SJCRH30 (cell line): ENCODE measurements at places on chromosomes 13 and 19.
A peak's percentile ranks its signal among the peaks of the same experiment; 100 is the strongest.

DNA sequence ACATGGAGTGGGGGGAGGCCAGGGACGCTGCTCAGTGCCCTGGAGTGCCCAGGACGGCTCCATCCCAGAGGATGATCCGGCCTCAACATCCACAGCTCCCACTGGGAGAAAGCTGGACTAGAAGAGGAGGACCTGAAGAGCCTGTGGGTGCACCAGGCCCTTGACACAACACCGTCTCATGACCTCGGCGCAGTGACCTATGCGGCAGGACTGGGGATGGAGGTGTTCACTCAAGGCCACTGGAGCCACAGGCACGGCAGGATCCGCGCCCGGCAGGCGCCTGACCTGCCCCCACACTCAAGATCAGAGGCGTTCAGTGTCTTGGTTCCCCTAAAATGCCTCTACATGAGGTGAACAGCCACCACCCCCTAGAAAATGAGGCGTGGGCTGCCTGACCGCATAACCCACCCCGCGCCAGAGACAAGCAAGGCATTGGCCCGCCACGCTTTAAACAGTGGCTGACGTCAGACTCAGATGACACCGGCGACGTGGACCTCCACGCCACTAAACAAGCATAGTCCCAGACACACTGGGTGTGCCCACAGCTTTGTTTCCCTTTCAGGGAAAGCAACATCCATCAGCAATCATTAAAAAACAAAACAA, 8.0 kb downstream of the SGTA start:
- no peak for DNase-seq

GRCh38 chr13:76929320-76929719, 19.0 kb upstream of the ACOD1 start:
- no peak for DNase-seq

DNA sequence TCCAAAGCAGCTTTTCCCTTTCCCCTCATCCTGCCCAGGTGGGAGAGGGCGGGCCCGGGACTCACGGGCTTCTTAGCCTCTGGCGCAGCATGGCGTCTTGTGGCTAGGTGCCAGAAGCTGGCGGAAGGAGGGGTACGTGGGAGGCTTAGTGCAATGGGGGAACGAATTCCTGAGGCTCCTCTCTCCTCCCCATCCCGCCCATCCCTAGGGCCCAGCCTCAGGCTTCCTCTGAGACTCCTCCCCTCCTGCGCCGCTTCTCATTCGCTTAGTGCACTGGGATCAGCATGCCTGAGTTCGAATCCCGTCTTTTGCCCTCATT, 297.8 kb downstream of the ZNF536 start:
- no peak for DNase-seq

- DNase-seq, result peak; percentile 17
Measured at GRCh38 chr13:43245374-43245964, 222.1 kb downstream of the DNAJC15 start.

DNA sequence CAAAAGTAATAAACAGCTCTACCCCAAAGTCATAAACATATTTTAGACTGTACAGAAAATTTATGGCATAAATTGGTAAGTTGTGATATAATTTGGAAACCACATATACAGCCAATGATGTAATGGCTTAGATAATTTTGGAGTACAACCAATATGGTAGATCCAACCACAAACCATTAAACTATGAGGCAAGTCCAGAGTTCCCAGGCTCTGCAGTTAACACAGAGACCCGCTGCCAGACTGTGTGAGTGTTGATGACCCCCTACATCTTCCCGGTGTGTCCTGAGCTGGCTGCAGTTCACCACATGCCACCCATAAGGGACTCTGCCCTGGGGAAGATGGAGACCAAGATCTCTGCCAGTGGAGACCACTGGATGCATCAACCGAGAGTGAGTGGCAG, 9.9 kb upstream of the SERPINE3 start:
- no peak for DNase-seq

GRCh38 chr13:74250738-74251190, 116.6 kb upstream of the KLF12 start:
- DNase-seq, result no peak

DNA sequence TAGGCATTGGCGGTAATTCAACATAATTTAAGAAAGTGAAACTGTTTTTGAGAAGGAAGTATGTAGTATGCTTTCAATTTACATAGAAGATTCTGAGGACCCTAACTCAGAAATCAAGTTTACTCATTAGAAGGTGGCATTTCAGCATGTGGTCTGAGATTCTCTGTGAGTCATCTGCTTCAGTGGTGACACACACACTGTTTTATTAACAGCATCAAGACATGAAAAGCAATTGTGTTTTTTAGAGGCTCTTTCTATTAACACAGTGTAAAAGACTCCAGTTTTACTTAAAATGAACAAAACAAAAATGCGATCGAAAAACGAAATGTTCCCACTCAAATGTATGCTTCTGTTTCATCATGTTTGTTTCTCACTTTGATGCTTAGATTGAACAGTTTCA, 802.1 kb upstream of the SLITRK6 start:
- no peak for DNase-seq

- DNase-seq, result no peak
Measured at GRCh38 chr19:42121036-42121621, 11.1 kb downstream of the POU2F2 start.

DNA sequence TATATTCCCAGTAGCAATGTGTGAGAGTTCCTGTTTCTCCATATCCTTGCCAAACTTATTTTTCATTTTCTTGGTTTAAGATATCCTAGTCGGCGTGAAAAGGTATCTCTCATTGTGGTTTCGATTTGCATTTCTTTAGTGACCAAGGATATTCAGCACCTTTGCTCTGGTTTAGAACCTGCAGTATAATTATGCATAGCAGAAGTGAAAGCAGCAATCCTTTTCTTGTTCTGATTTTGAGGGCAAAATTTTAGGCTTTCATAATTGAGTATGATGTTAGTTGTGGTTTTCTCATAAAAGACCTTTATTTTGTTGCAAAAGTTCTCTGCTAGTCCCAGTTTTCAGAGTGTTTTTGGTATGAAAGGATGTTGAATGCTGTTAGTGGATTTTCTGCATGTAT, 491.0 kb downstream of the FGF9 start:
- DNase-seq, result no peak

GRCh38 chr13:79468819-79469218, 12.1 kb upstream of the NDFIP2 start:
- DNase-seq, result no peak

- DNase-seq, result no peak
Measured at GRCh38 chr13:33918199-33918932, 100.4 kb downstream of the RFC3 start.

DNA sequence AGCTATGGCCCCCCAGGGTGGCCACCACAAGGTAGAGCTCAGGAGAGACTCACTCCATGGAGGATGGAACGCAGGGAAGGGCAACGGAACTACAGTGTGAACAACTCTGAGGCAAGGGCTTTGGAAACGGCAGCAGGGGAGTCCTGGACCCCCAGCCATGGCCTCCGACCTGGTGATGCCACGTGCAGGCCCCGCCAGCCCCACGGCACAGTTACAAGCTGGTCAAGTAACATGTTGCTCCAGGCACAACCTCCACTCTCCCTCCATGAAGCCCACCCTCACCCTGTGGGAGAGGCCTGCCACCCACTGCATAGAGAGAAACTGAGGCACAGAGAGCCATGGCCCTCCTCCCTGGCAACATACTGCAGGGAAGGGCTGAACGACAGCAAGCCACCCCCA, 9.1 kb upstream of the CERS1 start:
- DNase-seq, result no peak

DNA sequence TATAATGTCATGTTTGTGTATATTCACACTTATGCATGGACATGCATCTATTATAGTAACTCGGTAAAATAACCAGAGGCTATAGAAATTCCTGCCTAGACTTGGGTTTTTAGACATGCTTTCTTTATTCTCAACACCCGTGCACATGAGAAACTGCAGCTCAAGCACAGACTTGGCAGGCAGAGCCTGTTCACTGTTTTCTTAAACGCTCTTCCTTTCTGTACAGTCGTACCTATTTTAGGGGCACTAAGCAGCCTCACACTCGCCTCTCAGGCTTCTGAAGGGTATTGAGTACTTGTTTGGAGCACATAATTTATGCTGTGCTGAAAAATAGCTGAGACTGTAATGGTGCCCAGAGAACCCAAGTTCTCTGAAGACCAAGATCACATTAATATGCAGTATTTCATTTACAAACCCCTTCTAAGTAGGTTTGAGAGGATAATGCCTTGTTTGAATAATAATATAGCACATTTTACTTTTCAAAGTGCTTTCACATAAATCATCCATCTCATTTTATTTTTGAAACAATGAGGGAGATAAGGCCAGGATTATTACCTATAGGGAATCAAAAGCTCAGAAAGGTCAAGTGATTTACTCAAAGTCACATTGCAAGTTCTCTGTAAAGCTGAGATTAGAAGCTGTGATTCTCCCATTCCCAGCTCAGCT, 429.9 kb downstream of the SPRY2 start:
- no peak for DNase-seq

GRCh38 chr19:46809534-46810272, 21.3 kb upstream of the SLC1A5 start:
- DNase-seq, result no peak

GRCh38 chr19:50558039-50558438, 10.2 kb downstream of the LRRC4B start:
- no peak for DNase-seq

GRCh38 chr19:29678484-29679106, 13.3 kb downstream of the PLEKHF1 start:
- no peak for DNase-seq

- no peak for DNase-seq
Measured at GRCh38 chr13:113929628-113930615, 44.0 kb downstream of the C13orf46 start.

- peak; percentile 64 for DNase-seq
Measured at GRCh38 chr19:42253245-42254088, 1.5 kb downstream of the ERF start.

DNA sequence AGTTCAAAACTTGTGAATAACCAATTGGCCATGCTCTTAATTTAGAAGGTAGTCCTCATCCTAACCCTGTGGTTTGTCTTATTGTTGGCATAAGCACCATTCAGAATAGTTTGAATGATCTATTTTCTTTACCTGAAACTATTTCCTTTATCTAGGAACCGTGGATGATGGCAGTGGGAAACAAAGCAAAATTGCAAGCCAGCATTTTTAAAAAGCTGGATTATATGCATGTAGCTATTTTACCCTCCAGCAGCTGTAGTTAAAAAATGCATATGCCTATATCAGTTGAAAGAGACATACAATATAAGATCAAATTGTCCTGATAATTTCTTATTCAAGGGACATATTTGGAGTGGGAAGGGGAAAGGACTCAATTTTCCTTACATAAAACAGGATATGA, 19.3 kb downstream of the ZNF613 start:
- no peak for DNase-seq

DNA sequence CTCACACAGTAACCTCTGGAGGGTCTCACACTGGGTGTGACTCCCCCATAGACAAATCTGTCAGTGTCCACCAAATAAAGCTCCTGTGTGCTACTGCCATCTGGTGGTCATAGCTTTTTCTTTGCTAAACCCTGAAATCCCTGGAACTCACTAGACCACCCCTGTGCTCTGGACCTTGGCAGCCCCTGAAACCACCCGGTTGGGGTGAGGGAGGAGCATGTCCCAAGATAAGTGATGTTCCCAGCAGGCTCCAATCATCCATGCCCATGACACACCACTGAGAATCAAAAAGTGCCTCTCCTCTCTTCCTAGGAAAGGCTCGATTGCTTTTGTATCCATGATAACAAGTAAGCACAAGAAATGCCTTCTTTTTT, 6.5 kb upstream of the HSD17B14 start:
- peak; percentile 69 for DNase-seq

DNA sequence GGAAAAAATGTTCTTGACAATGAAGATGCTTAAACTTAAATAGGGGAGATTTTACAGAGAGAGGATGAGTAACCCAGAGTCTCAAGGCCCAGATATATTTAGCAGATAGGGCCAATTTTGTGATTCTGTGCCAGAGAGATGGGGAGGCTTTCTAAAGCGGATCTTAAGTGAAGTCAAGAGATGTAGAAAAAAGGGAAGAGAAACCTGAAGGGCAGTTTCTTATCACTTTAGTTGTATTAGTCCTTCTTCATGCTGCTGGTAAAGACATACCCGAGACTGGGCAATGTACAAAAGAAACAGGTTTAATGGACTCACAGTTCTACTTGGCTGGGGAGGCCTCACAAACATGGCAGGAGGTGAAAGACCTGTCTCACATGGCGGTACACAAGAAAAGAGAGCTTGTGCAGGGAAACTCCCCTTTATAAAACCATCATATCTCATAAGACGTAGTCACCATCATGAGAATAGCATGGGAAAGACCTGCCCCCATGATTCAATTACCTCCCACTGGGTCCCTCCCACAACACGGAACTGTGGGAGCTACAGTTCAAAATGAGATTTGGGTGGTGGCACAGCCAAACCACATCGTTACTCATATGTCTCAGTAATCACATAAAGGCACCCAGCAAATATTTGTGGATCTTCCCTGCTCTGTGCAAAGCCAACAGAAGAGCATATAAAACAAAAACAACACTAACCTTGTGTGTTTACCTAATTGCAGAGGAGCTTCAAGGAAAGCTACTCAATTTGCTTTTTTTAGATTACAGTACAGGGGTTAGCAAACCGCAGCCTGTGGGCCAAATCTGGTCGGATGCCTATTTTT, 102.6 kb upstream of the MYCBP2 start:
- no peak for DNase-seq

DNA sequence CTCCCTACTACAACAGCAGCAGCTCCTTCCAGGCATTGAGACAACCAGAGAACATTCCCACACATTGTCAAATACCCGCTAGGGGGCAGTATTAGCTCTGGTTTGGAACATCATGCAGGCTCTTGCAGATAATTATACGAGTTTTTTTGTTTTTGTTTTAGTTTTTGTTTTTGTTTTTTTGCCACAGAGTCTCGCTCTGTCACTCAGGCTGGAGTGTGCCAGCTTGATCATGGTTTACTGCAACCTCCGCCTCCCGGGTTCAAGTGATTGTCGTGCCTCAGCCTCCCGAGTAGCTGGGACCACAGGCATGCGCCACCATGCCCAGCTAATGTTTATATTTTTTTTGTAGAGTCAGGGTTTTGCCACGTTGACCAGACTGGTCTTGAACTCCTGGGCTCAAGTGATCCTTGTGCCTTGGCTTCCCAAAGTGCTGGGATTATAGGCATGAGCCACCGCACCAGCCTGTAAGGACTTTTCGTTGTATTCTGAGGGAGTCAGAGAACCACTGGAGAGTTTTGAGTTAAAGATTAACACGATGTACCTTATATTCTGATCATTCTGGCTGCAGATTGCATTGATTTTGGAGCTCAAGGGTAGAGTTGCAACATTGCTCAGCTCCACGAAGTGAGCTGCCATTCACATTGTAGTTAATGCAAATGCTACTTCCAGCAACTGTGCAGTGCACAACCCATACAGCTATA, 41.7 kb upstream of the CEACAM20 start:
- peak; percentile 65 for DNase-seq
